ENCODE measurements at places on chromosomes 2 and 18. TPM values are rescaled to one million over a fixed set of nuclear protein-coding genes. Genes with fewer than 3 reads are reported as not detected.

- no peak for DNase-seq
These were observed 57.4 kb downstream of the STK39 start for GRCh38 chr2:168189835-168190569.

DNA sequence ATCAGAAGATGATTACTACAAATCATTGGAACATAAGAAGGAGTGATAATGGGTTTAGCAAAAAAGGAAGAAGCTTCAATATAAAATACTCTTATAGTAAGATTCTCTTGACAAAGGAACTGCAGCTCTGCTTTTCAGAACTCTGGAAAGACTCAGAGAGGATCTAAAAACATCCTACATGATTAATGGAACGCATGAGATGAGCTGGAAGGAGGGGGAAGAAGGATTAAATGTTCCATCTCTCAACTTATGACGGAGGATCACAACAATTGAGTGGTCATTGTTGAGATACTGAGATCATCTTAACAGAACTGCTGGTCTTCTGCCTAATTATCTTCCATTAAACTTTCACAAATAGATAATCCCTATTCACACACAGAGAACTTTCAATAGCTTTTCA, 267.5 kb upstream of the SLC8A1 start:
- DNase-seq: no peak

GRCh38 chr18:6509417-6509816, 94.7 kb upstream of the L3MBTL4 start:
- no peak for DNase-seq

The KIF1A gene
- total RNA-seq: 46.2 TPM

DNA sequence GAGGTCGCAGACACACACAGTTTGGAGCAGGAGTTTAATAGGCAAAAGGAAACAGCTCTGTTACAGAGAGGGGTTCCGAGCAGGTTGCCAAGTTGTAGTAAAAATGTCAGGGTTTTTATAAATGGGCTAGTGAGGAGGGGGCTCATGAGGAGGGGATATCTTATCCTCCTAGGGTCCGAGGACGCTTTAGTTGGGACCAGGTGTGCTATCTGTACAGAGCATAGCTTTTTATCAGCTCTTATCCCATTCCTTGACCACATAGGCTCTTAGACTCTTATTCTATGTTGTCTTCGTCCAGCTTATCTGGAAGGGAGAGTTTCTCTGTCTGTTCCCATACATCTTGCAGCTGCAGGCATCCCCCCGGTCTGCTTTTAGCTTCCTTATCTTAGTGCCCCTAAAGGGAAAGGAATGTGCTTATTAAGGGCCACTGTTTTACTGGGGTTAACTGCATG, 44.7 kb downstream of the PDK1 start:
- DNase-seq: no peak

DNA sequence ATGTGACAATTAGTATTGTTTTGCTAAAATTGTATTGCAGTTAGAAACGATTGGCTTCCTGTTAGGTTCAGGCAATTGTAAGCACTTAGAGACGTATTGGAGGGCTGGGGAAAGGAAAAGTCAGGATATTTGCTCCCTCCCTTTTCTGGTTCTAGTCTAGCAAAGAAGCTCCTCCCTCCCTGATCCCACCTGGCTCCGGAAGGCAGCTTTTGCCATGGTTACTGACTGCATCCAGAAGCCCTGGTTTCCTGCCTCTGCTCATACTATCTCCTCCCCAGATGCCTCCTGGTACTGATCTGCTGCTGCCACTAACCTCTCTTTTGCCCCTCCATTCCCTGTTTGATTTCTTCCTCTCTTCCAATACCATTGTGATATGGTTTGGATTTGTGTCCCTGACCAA, 275.9 kb downstream of the MREG start:
- DNase-seq: no peak

DNA sequence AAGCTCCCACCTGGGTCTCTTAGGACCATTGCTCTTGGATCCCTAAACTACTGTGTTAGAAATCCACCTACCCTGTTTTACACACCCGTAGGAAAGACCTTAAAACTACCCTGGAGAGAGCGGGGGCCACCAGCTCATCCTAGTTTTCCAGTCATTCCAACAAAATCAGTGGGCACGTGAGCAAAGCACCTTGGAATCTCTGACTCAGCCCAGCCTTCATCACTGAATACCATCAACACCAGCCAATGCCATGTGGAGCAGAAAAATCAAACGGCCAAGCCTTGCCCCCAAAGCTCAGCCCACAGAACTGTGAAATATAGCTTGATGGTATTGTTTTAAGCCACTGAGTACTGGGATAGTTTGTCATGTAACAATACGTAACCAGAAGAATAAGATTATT, 449.7 kb upstream of the CHAC2 start:
- no peak for DNase-seq

- no peak for DNase-seq
These were observed 31.5 kb upstream of the NFE2L2 start for GRCh38 chr2:177296040-177296439.

The MRO gene
- total RNA-seq: 0.40 TPM

The CLEC4F gene
- not detected for total RNA-seq
